ENCODE measurements at places on chromosomes 16 and 17.

GRCh38 chr17:19260958-19261357 is 23.8 kb downstream of the EPN2 start:
- no peak for DNase-seq

GRCh38 chr16:85908889-85909589 is 10.1 kb downstream of the IRF8 start:
- DNase-seq, result no peak

DNA sequence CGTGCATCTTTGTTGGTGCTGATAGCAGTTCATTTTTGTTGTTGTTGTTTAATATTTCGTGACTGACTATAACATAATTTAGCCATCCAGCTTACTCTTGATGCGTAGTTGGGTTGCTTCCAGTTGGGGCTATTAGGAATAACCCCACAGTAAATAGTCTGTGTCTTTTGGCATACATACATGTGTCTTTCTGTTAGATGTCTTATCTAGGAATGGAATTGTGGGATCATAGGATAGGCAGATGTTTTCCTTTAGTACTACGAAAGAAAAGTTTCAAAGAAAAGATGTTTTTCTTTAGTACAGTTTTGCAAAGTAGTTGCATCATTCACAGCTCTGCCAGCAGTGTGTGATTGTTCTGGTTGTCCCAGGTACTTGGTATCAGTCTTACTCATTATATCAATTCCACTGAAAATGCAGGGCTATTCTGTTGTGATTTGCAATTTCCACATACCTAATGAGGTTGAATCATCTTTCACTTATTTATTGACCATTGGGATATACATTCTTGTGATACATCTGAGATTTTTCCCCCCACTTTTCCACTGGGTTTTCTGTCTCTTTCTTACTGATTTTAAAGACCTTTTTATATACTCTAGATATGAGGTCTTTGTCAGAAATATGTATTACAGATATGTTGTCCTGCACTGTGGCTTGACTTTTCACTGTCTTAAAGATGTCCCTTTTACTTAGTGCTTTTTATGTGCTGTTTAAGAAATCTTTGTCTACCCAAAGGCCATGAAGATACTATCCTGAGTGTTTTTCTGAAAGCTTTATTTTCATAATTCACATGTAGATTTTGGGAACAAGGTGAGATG is 173.3 kb downstream of the MRTFB start:
- DNase-seq, result no peak

DNA sequence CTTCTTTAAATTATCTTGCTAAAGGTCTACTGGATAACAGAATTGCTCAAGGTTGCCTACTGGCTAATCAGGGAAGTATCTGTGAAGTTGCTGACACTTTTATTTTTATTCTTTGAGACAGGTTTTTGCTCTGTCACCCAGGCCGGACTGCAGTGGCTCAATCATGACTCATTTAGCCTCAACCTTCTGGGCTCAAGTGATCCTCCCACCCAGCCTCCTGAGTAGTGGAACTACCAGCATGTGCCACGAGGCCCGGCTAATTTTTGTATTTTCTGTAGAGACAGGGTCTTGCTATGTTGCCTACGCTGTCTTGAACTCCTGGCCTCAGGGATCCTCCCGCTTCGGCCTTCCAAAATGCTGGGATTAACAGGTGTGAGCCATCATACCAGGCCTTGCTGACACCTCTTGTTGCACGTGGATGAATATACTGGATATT is 43.1 kb downstream of the GLG1 start:
- peak; percentile 76 for DNase-seq

- DNase-seq, result peak; percentile 47
These were observed 2.0 kb downstream of the CBX4 start for GRCh38 chr17:79836972-79837887.

DNA sequence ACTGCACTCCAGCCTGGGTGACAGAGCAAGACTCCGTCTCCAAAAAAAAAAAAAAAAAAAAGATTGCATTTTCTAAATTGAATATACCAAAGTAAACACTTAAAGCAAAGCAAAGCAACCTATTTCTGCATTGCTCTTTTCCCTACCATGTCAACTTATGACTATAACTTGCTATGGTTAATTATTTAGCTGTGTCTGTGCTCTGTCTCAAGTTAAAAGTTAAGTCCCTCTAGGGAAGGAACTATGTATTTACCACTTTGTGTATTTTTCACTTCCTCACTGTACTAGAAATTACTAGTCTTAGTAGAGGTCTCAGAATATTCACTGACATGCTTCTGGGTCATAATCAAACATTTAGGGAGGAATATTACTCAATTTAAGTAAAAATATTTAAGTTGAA is 711.7 kb upstream of the SOX9 start:
- DNase-seq, result peak; percentile 56

GRCh38 chr16:87948119-87948545 is 3.1 kb upstream of the BANP start:
- DNase-seq, result no peak

DNA sequence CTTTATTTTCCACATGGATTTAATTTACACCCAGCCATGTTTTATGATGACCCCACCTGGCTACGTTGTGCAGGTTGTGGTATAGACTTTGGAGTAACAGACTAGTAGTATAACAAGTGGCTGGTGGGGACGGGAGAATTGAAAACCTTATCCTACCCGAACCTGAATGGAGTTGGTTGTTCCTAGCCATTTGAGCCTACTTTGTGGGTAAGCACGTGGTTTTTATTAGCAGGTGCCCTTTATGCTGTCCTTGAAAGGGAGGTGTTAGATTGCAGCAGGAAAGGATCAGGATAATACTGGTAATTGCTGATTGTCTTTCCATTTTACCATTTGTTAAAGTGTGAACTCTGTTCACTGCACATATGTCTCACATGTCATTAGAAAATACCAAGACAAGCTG is 31.9 kb upstream of the PHAF1 start:
- no peak for DNase-seq

- no peak for DNase-seq
These were observed 58.4 kb upstream of the CDH5 start for GRCh38 chr16:66308096-66308495.

GRCh38 chr17:82399041-82399441 is 19.1 kb upstream of the HEXD start:
- no peak for DNase-seq

DNA sequence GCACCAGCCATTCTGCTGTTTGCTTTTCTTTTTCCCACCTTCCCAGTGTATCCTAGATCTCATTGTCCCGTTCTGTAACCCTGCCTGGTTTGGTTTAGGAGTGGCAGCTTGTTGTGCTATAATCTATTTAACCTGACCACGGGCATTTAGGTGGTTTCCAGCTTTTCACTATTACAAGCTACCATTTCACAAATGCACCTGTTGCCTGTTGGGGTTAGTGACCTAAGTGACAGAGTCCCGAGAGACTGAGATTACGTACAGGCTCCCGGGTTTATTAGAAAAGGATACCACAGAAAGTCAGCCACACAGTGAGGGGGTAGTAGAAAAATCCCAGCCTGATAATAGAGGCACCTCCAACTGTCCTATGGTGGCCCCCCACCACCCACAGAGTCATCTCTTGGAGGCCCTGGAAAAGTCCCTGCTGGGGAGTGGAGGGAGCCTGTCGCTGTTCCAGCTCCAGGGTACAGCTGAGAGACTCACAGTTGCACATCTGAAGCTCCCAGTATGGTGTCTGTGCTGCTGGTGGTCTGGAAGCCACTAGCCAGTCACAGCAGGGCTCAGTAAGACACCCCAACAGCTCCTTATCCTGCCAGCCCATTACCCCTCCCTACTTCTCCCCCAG is 21.2 kb downstream of the CLEC16A start:
- DNase-seq, result no peak

DNA sequence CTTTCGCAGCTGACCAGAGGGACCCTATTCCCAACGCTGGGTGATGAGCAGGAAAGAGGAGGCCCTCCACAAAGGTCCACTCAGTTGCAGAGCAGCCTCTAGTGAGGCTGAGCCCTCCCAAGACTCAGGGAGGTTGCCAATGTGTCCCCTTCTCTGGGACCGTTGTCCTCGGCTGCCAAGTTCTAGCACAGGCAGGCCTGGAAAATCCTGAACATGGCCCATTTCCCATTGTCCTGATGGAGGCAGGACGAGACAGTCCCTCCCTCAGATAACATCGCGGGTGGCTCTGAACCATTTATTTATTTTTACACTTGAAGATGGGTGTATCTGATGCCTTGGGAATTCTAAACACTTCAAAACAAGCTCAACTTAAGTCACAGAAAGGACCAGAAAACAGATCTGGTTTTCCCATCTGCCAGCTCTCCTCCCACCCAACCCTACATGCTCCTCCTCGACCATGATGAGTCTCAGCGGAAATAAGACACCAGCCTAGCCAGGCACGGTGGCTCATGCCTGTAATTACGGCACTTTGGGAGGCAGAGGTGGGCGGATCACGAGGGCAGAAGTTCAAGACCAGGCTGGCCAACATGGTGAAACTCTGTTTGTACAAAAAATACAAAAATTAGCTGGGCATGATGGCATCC is 12.8 kb downstream of the CDIP1 start:
- no peak for DNase-seq

GRCh38 chr16:19165101-19165500 is 2.9 kb upstream of the SYT17 start:
- DNase-seq, result no peak

DNA sequence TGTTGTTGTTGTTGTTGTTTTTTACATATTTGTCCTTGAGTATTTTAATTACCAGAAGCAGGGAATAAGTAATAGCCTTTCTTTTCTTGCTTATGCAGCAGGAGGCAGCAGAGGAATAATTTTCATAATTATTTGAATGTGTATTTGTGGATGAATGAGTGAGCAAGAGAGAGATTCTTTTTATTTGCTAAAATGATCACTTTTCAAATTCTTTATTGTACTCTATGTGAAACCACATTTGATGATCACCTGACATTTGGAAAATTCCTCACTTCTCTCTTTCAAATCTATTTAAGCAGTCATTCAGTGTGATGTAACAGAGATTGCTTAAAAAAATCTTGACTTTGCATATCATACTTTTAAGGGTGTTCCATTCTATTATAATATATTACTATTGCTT is 223.6 kb downstream of the BCAS3 start:
- no peak for DNase-seq

- DNase-seq, result no peak
These were observed 5.1 kb upstream of the C17orf113 start for GRCh38 chr17:42055496-42055895.

DNA sequence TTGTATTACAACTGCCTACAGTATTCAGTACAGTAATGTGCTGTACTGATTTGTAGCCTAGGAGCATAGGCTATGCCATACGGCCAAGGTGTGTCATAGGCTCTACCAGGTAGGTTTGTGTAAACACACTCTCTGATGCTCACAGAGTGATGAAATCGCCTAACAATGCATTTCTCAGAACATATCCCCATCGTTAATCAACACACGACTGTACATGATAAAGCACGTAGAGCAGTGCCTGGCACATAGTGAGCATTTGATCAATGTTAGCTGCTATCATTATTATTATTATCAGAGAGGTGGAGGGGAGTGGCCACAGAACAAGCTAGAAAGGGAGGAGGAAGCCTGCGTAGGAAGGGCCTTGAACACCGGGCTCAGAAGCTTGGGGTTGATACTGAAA is 81.1 kb upstream of the LHX1 start:
- DNase-seq, result no peak

GRCh38 chr16:72302332-72302731 is 130.4 kb upstream of the PMFBP1 start:
- no peak for DNase-seq

- no peak for DNase-seq
These were observed 61.5 kb downstream of the GNAO1 start for GRCh38 chr16:56252835-56253234.

GRCh38 chr17:10041287-10041612 is 136.2 kb upstream of the RCVRN start:
- no peak for DNase-seq

- DNase-seq, result no peak
These were observed 3.7 kb downstream of the CBLN1 start for GRCh38 chr16:49277766-49278566.

DNA sequence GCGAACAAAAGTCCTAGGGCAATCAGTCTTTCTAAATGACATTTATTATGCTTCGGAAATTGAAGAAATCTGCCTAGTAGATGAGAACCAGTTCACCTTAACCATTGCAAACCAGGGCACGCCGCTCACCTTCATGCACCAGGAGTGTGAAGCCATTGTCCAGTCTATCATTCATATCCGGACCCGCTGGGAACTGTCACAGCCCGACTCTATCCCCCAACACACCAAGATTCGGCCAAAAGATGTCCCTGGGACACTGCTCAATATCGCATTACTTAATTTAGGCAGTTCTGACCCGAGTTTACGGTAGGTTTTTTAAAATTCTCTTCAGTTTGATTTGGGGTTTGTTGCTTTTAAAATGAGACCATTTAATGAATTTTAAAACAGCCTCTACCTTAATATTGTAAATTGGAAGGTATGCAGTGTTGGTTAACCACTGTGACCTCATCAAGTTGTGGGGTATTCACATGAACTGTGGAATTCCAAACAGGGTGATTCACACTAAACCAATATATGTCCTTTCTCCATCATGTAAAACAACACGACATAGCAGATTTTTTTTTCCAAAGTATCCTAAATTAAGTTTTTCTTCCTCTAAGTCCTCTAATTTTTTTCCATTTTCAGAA is 6.2 kb upstream of the EVI2A start:
- peak; percentile 81 for DNase-seq

GRCh38 chr17:72455562-72455961 is 334.7 kb downstream of the SOX9 start:
- peak; percentile 48 for DNase-seq

GRCh38 chr17:32609884-32610650 is 123.3 kb downstream of the CDK5R1 start:
- DNase-seq, result no peak

DNA sequence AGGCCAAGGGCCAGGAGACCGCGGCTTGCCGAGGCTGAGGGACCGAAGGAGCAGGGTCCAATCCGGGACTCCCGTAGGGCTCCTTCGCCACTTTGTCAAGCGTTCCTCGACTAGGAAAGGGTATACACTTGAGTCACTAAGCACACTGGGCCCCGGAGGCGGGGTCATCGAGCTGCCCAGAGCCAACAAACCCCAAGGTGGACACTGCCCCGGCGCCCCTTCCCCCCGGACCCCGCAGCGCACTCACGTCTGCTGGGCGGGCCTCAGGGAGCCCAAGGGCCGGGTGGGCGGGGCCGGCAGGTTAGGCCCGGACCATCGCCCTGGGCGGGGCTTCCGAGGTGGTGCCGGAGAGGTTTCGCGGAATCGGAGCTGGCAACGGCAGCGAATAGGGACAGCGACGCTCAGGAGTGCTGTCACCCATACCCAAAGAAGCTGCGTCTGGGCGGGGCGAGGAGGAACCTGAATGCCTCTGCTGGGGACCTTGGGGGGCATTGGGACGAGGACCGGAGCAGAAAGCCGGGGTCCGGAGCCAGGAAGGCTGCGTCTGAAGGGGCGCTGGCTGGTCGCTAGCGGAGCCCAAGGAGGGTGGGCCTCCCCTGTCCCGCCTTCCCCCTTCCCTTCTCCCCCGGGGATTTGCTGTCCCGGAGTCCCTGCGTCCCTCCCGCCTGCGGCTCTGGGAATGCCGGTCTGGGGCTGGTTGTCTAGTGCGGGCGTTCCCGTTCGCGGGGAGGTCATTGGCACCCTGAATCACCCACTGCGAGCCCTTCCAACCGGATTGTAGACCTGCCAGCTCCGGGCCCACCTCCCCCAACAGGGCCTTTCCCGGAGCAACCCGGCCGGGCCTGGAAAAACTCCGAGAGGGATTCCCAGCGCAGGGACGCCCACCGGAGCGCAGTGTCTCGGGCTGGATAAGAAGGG is 118.2 kb upstream of the SMURF2 start:
- DNase-seq, result no peak
